Skeletal muscle cell (primary cell): ENCODE measurements at places on chromosomes 2 and 18.
A peak's percentile ranks its signal among the peaks of the same experiment; 100 is the strongest.

DNA sequence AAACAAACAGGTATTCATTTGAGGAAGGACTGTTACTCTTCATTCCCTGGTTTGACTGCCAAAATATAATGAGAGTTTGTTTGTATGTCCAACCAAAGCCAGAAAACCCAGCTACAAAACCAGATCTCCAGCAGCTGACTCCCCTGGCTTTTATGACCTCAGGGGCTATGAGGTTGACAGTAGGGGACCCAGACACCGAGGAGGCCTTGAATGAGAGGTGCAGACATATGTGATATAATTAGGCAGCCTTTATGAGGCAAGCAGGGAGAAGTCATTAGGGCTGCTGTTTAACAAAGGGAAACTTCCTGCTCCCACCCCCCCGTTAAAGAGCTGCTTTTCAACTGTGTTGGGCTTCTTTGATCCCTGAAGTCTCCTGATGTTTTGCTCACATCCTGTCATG lies 236.7 kb downstream of the SLC4A3 start:
- no peak for DNase-seq

DNA sequence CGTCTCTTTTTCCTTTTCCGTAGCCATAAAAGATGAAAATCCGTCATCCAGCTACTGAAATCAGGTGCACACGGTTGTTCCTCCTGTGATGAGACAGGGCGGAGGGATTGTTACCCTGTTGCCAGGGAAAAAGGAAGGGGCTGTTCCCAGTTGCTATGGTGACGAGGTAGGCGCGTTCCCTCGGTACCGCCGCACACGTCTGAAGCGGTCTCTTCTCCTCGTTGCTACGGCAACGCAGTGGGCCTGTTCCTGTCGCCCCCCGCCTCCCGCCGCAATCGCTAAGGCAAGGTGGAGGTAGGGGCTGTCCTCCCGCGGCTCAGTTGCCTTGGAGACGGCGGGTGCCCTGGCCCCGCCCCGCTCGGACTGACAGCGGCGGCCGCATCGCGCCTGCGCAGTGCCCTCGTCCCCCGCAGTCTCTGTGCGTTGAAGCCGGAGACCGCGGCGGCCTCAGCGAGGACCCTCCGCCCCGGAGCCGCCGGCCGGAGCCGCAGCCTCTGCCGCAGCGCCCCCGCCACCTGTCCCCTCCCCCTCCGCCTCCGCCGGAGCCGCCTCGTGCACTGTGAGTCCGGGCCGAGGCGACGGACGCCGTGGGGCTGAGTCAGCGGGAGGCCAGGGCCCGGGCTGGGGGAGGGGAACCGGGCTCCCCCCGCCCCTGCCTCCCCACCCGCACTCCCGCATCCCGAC lies at the start of gene MAPRE3:
TSS of gene MAPRE3 (plus strand) at position 394 of the 684 bp plus-strand sequence. CDS start 51,582 bp downstream, outside the sequence.
- DNase-seq, result no peak

DNA sequence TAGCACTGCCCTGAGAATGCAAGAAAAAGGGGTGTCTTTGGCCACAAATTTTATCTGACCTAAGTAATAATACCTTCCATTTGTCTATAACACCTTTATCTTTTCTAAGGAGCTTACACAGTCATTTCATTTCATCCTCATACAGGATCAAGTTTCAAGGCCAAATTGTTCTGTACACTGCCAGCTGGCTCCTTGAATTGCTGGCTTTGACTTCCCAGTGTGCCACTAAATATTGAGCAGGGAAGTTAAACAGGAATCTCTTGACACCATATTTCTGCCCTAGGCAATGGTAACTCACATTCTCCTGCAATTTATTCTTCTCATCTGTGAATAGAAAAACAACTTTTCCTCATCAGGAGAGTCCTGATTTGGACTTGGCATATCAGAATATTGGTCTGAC lies 195.1 kb upstream of the LRP1B start:
- no peak for DNase-seq

DNA sequence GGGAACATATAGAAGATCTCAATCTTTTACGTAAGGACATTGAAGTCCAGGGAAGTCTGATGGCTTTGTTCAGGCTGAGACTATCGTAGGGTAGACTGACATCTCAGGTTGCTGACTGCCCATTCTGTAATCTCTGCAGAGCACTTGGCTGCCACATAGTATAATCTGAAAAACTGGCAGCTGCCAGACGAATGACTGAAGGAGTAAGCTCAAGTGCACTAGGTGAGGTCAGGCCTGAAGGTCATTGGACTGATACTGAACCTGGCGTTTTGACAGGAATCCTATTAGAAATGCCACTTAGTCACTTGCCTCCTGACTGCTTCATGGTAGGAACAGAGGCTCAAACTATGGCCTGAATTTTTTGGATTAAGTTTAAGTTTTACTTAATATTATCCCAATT lies 23.5 kb downstream of the GPD2 start:
- DNase-seq, result no peak

- DNase-seq, result no peak
Measured at GRCh38 chr18:66013969-66014368, 263.2 kb downstream of the CDH7 start.

DNA sequence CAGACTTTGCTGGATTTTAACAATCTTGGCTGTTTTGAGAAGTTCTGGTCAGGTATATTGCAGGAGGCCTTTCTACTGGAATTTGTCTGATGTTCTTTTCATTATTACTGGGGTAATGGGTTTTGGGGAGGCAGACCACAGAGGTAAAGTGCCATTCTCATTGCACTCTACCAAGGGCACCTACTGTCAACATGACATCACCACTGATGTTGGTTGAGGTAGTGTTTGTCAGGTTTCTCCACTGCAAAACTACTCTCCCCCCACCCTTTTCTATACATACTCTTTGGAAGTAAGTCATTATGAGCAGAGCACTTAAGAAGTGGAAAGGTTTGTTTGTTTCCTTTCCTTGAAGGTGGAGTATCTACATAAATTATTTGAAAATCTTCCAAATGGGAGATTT lies 27.0 kb downstream of the PRKD3 start:
- no peak for DNase-seq

DNA sequence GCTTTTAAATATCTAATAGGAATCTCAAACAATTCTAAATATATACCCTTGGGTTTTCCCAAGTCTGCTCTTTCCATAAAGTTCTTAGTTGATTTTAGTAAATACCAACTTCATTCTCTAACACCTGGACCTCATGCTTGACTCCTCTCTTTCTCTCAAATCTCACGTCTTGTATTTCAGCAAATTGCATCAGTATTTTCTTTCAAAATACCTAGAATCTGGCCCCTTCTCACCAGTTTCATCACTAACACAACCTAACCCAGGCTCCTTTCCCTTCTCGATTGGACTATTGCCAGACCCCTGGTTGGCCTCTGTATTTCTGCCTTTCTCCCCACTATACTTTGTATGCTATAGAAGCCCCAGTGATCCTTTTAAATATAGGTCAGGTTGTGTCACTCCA lies 23.0 kb upstream of the FAM171B start:
- no peak for DNase-seq

DNA sequence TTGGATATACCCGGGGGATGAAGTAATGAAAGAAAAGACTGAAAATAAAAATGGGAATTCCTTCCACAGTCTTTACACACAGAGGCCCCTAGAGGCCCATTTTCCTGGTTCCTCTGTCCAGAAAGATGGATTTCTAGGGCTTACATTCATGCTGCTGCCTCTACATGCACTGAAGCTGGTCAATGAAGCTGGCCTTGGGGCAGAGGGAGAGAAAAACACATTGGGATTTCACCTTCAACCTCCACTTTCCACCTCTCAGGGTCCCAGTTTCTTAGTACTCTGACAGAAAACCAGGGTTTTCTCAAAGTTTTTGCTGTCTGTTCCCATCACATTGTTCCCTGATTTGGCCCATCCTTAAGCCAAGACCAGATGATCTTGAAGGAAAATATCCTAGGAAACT lies 154.6 kb upstream of the ZSWIM2 start:
- DNase-seq, result no peak

- DNase-seq, result no peak
Measured at GRCh38 chr2:173347305-173348168, 7.1 kb upstream of the CDCA7 start.

GRCh38 chr2:158745067-158745865 lies 49.9 kb upstream of the DAPL1 start:
- DNase-seq, result no peak

GRCh38 chr18:36386150-36386920 lies 88.8 kb downstream of the FHOD3 start:
- DNase-seq, result no peak

- peak; percentile 25 for DNase-seq
Measured at GRCh38 chr18:61893971-61894750, 1.4 kb upstream of the RNF152 start.

DNA sequence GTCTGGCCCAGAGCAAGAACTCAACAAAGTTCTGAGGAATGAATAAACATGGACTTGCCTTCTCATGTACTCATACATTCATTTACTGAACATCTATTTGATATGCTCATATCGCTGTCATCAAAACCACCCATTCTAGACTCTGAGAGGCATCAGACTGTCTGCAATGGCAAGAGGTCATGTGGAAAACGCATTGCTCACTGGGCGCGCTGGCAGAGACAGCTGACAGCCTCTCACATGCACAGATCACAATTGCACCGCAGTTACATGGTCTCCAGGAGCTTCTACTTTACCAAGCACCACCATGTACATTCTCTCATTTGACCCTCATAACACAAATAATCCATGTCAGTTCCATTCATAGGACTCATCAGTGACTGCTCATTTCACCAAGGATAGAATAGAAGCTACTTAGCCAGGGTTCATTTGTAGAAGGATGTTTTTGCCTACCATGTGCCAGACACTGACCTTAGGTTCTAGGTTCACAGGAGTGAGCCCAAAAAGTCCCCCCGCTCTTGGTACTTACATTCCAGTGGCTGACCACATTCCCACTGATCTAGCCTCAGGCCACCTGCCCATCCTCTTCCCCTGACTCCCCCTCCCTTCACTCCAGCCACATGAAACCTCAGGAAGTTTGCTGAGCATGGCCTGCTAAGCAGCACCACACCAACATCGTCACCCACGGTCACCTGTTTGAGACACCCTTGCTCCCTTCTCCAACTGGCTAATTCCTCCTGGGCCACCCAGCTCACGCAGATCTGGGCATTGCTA lies 6.1 kb downstream of the FAM124B start:
- no peak for DNase-seq

- no peak for DNase-seq
Measured at GRCh38 chr18:49948975-49949374, 135.6 kb upstream of the ACAA2 start.

DNA sequence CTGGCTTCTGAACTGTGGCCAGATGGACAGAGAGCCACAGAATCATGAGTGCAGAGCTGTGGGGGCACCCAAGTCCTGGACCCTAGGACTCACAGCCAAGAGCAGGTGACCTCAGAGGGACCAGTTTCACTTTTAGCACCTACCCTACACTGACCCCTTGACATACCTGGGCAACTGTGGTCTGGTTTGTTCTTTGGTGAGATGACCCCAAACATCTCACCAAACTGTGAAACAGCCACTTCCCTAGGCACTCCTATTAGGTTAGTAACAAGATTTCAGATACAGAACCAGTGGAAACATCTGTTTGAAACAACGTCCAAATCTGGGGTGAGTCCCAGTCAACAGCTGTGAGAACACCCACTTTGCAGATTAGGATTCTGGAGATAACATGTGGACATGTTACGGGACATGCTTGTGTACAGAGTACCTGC lies 1.9 kb upstream of the ZFP36L2 start:
- no peak for DNase-seq

GRCh38 chr2:81714817-81715216 lies 1410.3 kb upstream of the LRRTM1 start:
- no peak for DNase-seq

DNA sequence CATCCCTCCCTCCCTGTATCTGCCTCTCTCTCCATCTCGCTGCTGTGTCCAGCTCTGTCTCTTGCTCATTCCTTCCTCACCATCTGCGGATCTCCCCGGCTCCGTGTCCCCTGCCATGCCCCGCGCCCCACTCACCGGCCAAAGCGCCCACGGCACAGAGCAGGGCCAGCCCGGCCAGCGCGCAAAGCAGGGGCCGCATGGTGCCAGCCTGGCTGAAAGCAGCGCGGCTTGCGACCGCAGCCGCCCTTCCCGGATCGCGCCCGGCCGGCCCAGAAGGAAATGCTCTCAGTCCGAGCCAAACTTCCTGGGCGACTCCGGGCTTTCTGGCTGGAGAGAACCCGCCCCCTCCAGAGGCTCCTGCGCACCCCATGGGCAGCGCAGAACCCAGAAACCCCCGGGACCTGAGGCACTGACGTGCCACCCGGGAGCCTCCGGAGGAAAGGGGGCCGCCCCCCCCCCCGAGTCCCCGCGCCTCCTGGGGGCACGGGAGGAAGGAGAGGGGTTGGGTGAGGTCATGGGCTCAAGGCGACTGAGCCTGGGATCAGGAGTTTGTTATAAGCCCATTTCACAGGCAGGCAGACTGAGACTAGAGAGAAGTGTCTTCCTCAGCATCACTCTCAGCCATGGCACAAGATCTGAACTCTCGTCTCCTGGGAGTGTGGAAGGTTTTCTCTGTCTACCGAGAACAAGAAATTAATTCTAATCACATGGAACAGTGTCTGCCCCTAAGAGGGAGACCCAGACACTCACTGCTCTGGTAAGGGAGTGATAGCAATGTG lies 45.2 kb upstream of the RAB6C start:
- DNase-seq, result no peak

GRCh38 chr2:61210332-61210981 lies 48.5 kb downstream of the C2orf74 start:
- peak; percentile 65 for DNase-seq

- DNase-seq, result no peak
Measured at GRCh38 chr2:180570864-180571263, 409.5 kb upstream of the UBE2E3 start.
